ENCODE measurements at places on chromosomes 16 and 17.

GRCh38 chr16:629185-629832 is 1.5 kb upstream of the WFIKKN1 start:
- DNase-seq, result peak; percentile 88

- no peak for DNase-seq
These were observed 35.9 kb downstream of the CMTM4 start for GRCh38 chr16:66660422-66661209.

GRCh38 chr17:68318103-68318991 is 27.1 kb downstream of the ARSG start:
- DNase-seq, result no peak

DNA sequence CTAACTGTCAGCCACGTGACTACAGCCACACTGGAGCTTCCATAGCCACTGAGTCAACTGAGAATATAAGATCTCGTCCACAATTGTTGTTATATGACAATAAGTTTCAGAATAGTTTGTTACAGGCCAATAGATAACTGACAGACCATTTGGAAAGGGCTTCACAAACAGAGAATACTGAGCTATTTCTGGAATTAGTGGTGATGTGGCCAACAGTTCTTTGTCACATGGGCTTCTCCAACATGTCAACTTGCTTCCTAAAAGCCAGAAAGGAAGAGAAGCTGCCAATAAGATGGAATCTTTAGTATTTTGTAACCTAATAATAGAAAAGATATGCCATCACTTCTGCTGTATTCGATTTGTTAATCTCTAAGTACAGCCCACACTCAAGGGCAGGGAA is 1220.4 kb downstream of the CDH8 start:
- DNase-seq, result no peak

- DNase-seq, result no peak
These were observed 154.8 kb upstream of the RBFOX1 start for GRCh38 chr16:7177875-7178274.

GRCh38 chr16:8588682-8589056 is 1.6 kb downstream of the TMEM114 start:
- DNase-seq, result peak; percentile 56

- no peak for DNase-seq
These were observed 66.9 kb downstream of the RNF213 start for GRCh38 chr17:80327518-80327917.

DNA sequence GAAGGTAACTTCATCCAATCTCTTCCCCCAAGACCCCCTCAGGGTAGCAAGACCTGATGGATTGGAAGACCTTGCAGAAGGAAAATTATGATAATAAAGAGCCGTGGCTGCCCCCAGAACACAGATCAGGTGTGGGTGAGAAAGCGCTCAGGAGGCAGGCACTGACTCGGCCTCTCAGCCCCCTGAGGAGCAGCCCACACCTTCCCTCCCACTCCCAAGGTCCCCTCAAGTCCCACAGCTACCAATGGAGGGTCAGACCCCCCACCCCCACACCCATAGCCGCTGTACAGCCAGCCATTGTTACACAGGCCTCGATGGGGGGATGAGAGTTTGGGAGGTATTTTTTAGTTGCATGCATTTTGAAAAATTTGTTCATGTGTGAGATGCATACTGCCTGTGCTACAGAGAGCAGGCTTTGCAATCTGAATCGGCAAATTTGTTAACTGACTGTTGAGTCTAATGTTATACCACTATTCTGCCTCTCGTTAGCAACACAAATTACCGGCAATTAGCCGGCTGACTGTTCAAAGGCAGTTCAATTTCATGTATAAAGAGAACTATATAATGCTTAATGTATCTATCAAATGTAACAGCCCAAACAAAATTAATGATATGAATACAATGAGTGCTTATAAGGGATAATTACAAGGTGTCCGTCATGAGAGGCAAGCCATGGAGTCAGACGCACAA is 211.7 kb downstream of the C16orf78 start:
- DNase-seq, result no peak

DNA sequence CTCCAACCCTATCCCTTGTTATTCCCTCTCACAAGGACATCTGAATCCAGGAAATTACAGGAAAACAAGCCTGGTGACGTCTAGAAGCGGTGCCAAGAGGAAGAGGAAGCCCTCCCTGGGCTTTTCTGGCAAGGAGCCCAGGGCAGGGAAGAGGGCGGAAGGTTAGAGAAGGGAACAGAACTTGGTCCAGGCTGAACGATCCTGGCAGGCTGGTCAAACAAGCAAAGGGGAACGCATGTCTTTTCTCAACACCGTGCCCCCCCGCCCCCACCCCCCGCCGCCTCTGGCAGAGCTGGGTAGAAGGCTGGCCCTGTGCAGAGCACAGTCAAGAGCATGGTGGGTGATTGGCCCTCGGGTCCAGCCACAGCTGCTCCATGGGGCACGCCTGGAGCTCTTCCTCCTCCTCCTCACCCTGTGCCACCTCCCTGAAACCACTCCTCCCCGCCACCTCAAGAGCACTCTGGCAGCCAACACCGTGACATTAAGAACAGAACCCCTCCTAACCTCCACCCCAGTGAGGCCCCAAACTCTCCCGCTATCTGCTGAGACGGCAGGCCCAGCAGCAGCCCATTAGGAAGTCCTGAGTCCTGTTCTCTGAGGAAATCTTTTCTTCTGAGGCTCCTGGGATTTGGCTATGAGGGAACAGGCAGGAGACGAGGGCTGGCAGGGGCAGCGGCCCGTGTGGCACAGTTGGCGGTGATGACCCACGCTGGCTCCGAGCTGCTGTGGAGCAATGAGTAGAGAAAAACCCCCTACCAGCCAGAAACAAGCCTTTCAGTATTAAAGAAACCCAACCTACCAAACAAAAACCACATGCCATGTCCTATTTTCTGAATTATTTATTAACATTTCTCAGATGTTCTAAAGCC is 7.3 kb downstream of the C16orf86 start:
- no peak for DNase-seq

DNA sequence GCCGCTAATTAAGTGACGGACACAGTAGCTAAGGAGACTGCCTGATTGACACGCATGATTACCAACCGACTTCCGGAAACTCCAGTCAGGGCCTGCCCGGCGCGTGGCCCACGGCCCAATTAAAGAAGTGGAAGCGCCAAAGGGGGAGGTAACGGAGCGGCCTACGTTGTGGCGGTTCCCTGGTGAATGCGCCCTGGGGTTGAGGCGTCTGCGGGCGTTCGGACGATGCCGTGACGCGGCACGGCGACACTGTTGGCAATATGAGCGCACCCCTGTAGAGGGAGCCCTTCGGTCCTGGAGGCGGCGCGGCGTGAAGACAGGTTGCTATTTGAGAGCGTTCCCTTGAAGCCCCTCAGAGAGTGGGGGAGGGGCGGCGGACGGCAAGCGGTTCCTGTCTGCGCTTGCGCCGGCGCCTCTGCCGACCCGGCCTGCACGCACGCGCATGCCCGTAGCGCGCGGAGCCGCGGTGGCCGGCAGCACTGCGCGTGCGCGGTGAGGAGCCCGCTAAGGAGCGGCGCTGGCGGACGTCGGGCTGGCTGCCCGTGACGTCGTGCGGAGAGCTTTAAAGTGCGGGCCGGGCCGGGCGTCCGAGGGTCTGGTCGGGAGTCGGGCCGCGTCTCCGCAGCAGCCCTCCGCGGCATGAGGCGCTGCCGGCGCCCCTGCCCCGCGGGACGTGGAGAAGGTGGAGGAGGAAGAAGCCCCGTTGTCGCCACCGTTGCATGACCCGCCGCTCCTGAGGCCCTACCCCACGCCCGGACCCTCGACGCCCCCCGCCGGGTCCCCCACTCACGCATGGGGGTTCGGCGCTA is at the start of gene ALKBH5:
TSS of gene ALKBH5 (plus strand) at position 495 of the 809 bp plus-strand sequence. CDS start 416 bp downstream, outside the sequence.
- DNase-seq, result peak; percentile 99

GRCh38 chr17:307741-308507 is 44.7 kb downstream of the RPH3AL start:
- DNase-seq, result no peak

GRCh38 chr16:30394592-30395154 is 547 bp upstream of the ZNF48 start:
- DNase-seq, result no peak

- DNase-seq, result no peak
These were observed 56.5 kb downstream of the DNAH2 start for GRCh38 chr17:7774055-7774521.

GRCh38 chr17:47981462-47981861 is 10.5 kb downstream of the CDK5RAP3 start:
- DNase-seq, result no peak

GRCh38 chr16:66419527-66419926 is 7.6 kb upstream of the BEAN1 start:
- no peak for DNase-seq

DNA sequence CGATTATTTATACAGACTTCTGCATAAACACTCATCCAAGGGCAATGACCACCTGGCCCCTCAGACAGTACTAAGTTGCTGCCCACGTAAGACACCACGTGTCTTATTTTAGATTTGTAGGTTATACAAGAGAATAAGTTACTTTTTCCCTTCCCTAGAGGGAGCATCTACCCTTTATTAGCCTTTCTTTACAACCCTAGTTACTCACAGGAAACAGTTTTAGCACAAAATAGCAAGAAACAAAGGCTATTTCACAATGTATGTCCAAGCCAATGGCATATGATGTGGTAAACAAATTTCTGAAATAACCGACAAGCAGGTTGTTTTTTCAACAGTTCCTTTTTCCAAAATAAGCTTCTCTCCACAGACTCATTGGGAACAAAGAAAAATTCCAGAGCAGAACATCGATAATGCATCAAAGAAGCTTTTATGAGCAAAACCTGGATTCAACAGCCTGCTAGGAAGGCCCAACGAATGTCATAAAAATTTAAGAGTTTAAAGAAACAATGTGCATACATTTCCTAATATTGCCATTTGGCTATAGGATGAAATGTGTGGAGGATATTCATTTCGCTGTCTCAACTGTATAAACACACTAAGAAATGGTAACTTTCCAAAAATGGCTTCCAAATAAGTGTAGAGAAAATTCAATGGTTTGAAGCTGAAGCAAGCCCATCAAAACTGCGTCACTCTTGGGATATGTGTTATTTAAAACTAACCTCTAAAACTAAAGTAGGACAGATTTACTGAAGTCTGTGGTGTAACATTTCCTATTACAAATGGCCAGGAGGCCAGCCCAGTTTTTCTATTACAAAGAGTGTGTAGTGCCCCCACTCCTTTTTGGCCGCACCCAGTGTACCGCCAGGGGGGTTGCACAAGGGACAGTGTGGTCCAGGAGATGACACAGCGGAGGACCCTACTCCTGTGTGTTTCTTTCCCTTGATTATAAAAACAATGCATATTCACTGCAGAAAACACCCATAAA is 50.4 kb upstream of the ERN1 start:
- DNase-seq, result peak; percentile 15

- no peak for DNase-seq
These were observed 30.1 kb upstream of the HAPSTR1 start for GRCh38 chr16:9061358-9061813.

DNA sequence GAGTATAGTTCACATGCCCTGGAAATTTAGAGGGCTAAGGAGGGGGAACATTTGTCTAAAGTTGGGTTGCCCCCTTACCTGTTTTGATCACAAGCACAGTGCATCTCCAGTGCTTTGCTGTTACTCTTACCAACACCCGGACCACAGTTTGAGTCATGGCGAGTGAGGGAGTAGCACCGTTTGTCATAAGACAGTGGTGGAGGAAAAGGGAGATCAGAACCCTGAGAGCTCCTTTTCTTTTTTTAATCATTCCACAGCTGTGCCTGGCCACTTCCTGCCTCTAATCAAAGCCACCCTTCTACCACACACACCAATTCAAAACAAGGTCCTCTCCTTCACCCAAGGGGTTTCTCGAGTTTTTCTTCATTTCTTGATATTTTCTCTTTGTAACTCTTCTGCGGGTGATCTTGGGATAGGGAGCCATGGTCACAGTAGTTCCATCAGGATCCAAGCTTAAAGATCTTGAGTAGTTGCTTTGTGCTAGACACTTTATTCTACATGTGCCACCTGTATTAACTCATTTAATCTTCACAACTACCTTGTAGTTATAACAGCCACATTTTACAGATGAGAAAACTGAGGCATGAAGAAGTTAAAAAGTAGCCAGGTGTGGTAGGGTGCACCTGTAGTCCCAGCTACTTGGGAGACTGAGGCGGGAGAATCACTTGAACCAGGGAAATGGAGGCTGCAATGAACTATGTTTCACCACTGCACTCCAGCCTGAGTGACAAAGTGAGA is 5.0 kb upstream of the MYL4 start:
- peak; percentile 42 for DNase-seq
